Stimulated activated CD4-positive, alpha-beta T cell treated with anti-CD3 and anti-CD28 coated beads, Interleukin-1b, Interleukin-23, amount 100 ng/mL, for 4 hours (primary cell): ENCODE measurements at places on chromosomes 1 and 21.

DNA sequence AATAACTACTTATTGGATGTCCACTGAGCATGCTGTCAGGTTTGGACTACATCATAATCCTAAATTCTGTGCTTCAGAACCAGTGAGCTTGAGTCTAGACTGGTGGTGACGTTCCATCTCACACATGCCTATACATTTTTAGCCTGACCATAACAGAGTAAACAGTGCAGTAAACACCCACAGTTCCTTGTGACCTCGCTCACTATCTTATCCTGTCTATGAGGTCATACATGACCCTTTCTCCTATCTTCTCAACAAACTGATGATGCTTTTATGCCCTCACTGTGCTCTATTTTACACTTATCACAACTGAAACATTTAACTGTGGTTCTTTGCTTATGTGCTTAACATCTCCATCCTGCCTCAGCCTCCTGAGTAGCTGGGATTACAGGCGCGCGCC is 91.2 kb downstream of the ENAH start:
- DNase-seq, result no peak

DNA sequence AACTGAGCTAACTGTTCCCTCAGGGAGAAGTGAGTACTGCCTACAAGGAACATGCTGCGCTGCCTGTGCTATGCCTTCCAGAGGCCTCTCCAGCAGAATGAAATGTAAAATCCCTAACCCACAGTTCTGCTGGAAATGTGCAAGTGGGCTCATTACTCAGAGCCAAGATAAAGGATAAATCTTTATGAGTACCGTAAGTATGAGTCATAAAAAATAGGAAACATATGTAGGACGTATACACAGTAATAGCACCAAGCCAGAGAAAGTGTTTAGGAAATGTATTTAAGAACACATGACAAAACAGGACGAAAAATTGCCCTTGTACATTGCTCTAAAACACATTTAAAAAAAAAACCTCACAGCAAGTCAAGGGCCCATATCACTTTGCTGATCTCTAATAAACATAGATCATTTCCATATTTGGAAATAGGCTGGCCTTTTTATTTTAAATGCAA is 104.6 kb downstream of the TGFBR3 start:
- DNase-seq, result no peak

GRCh38 chr1:236524142-236524894 is 536 bp downstream of the LGALS8 start:
- DNase-seq, result peak; percentile 14

GRCh38 chr1:194952171-194952570 is 1656.1 kb downstream of the KCNT2 start:
- no peak for DNase-seq

- DNase-seq, result no peak
Measured at GRCh38 chr1:71427066-71427465, 346.2 kb upstream of the ZRANB2 start.

DNA sequence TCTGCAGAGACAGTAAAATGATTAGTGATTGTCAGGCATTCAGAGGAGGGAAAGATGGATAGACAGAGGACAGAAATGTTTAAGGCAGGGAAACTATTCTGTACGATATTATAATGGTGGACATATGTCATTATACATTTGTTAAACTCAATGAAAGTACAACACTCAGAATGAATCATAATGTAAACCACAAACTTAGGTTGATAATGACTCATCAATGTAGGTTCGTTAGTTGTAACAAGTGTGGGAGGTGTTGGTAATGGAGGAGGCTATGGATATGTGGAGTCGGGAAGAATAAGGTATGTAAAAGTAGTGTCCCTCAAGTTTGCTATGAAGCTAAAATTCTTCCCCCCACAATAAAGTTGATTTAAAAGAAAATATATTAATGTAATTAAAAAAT is 455.0 kb downstream of the BRINP3 start:
- DNase-seq, result no peak

- no peak for DNase-seq
Measured at GRCh38 chr1:94698356-94698755, 121.8 kb upstream of the SLC44A3 start.

- DNase-seq, result no peak
Measured at GRCh38 chr1:62800281-62800680, 16.3 kb downstream of the ATG4C start.

GRCh38 chr1:113904293-113904673 is 316 bp downstream of the AP4B1 start:
- no peak for DNase-seq

DNA sequence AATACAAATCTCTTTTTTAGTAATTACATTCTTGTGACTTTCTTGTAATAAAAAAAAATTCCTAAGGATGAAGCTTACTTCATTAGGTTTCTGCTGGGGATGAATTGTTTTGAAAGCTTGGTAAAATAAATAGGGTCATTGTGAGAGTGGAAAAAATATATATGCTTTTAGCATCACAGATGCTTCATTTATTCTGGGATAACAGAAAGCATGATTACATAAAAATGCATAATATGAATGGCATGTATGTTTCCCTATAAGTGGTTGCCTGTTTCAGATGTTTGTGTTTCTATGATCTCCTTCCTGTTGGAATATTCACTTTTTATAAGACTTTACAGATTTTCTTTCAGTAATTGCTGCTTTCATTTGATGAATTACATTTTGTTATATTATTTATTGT is 42.3 kb downstream of the HMCN1 start:
- no peak for DNase-seq

DNA sequence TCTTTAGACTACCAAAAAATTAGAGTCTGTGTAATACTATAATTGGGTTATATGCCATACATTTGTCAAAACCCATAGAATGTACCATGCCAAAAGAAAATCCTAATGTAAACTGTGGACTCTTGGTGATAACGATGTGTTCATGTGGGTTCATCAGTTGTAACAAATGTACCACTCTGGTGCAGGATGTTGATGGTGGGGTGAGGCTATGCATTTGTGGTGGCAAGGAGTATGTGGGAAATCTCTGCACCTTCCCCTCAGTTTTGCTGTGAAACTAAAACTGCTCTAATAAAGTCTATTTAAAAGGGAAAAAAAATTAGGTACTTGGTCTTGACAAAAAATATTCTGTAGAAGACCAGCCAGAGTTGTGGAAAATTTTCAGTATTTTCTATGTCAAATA is 43.4 kb downstream of the INKA2 start:
- no peak for DNase-seq

- DNase-seq, result no peak
Measured at GRCh38 chr1:240575981-240576662, 35.8 kb downstream of the GREM2 start.

DNA sequence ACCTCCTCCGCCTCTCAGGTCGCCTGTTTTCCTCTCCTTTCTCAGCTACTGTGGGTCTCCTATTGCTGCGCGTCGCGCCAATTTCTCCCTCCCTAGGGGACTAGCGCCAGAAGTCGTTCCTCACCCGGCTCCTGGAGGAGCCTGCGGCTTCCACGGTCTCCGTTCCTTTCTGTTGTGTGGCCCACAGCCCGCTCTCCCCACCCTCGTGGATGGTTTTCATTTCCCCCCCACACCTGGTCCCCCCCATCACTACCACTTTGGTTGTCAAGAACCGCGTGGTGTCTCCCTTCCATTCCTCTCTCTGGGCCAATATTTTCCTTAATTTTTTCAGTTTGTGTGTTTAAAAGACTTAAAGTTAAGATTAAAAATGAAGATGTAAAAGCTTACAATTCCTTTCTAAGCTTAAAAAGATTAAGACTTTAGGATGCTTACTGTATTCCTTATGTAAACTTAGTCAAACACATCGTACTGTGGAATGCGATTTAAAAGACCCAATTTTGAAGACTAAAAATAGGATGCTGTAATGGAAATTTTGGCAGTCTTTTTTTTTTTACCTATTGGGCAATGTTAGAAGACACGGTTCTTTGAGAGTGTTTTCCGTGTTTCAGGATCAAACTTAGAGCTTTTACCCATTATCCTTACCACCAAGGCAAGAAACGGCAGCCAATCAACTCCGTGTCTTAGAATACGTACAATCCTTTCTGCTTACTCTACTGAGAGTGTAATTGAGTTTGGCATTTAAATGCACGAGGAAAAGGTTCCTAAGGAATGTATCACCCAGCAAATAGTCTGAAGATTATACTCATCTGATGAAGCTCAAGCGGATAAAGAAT is 773 bp downstream of the CNST start:
- no peak for DNase-seq
